ENCODE measurements at places on chromosomes 4 and X.

- no peak for DNase-seq
Observed at GRCh38 chrX:154748712-154749339, 2.1 kb downstream of the GAB3 start.

GRCh38 chr4:7381890-7382633, 52.7 kb downstream of the PSAPL1 start:
- DNase-seq = no peak

DNA sequence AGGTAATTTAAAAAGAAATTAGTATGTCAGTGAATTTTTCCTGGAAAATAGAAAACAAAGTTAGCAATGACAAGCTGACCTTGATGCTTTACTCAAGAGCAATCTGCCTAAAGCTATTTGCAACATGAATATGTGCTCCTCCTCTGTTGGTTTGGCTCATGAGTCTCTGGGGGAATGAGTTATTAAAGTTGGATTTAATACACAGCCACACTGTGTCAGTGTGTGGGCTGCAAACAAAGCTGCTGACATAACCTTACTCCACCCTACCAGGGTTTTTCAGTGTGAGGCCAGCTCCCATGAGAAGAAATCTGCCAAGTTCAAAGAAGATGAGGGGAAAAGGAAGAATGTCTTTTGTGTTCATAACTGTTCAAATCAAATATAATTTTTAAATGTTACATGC, 280.5 kb downstream of the TLL1 start:
- DNase-seq = no peak

GRCh38 chr4:183165376-183165775, 66.3 kb downstream of the WWC2 start:
- no peak for DNase-seq

GRCh38 chrX:149370097-149370496, 135.0 kb downstream of the IDS start:
- DNase-seq = no peak

- DNase-seq = no peak
Observed at GRCh38 chr4:15354371-15355297, 73.2 kb upstream of the C1QTNF7 start.

DNA sequence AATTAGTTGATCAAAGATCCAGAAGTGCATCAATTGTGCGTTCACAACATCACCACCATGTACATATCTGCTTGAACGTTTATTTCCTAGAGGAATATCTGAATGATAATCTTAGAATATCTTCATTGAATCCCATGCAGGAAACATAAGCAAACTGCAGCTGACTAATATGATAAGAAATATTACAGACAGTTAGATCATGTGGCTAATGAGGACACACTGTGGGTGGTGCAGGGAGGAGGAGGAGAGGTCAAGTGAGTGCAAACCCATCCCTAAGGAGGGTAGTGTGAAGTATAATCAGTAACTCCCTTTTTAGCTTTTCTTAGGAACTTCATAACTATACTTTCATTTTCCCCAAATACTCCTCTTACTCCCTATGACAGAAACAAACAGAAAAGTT, 58.3 kb upstream of the HPGD start:
- no peak for DNase-seq
